Kidney capillary endothelial cell (primary cell): ENCODE measurements at places on chromosomes 16 and 17.

GRCh38 chr17:40309949-40310510 lies 1.1 kb downstream of the RARA start:
- DNase-seq: no peak

DNA sequence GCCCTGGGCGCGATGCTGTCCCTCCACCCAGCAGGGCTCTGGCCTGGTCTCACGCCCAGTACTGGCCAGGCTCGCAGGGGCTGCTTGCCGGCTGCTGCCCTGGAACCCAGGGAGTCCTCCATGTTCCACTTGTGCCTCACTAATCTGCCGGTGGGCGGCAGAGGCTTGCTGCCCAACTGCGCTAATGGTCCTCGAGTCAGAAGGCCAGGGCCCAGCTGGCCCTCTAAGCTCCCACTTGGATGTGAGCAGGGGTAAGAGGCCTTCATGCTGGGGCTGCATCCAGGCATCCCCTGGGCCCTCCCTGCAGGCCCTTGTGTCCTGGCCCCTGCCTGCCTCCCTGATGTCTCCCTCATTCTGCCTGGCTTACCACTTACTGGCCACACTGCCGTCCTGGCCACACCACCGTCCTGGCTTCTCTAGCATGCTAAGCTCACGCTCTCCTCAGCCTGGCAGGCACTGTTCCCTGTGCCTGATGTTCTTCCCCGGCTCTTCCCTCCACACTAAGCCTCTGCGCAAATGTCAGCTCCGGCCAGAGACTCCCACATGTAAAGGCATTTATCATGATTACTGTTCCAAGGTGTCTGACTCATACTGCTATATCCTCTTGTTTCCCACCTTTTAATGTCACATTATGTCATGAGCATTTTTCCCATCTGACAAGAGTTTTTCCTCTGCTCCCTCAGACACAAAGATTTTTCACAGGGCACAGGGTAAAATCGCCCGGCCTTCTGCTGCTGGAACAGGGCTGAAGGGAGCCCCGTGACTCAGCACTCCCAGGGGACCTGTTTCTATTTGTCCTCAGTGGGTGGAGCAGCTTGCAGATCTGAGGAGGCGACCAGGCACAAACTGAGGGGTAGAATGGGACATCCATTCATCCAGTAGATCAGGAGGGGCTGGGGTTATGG lies 15.9 kb downstream of the B9D1 start:
- DNase-seq: peak; percentile 76

- DNase-seq: no peak
Measured at GRCh38 chr16:55014022-55014421, 83.4 kb downstream of the IRX5 start.

DNA sequence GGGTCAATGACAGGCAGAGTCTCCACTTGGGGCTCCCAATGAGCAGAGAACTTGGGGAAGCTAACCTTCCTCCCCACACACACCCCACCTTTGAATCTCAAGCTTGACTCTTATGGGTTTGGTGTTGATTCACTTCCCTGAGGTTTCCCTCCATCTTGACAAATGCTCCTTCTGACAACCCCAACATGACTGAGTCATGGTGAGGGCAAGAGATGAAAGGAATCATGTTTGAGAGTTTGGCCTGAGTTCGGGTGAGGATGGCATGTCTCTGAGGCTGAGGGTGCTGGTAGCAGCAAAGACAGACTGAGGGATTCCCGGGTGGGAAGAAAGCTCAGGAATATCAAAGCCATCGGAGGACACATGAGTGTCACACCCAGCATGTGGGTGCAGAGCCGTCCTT lies 18.7 kb downstream of the KRT9 start:
- no peak for DNase-seq

- no peak for DNase-seq
Measured at GRCh38 chr17:67686241-67686640, 31.5 kb upstream of the NOL11 start.

GRCh38 chr17:17106756-17107155 lies 64.5 kb downstream of the MPRIP start:
- DNase-seq: no peak

DNA sequence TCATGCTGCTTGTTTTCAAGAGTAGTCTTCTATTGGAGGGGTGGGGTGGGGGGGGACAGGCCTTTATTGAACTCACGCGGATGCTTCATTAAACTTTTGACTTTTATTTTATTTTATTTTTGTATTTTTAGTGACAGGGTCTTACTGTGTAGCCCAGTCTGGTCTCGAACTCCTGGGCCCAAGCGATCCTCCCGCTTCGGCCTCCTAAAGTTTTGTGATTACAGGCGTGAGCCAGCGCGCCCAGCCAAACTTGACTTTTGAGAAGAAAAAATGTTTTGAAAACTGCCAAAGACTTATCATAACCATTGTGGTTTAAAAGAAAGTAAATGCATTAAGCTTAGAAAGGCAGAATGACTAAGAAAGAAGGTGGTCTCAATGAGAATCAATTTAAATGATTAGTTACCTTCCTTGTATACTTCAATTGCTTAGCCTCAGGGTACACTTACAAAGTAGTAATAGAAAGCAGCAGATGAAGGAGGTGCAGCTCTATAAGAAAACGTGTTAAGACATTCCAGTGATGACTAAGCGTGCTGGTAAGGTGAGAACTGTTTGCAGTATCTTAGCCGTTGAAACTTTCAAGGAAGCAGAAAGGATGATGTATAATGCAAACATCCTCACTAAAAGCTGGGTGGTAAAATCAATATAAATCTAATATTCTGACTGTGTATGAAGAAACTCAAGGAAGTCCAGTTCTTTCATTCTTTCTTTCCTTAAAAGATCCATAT lies 1.2 kb downstream of the AP2B1 start:
- peak; percentile 30 for DNase-seq

DNA sequence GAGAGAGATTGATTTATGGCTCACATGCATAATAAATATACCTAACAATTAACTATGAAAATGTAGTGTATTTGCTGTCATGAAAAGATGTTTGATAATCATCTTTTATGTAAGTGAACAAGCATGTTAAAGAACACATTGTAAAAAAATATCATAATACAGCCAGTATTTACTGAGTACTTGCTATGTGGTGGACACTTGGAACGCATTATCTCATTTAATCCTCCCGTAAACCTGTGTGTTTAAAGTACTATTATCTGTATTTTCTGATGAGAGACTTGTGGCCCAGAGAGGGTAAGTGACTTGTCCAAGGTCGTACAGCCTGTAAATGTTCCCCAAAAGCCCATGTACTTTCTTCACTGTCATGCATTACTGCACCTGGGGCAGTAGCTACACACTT lies 70.7 kb downstream of the PRKCA start:
- DNase-seq: no peak

GRCh38 chr16:23832882-23833281 lies 2.9 kb upstream of the PRKCB start:
- no peak for DNase-seq

DNA sequence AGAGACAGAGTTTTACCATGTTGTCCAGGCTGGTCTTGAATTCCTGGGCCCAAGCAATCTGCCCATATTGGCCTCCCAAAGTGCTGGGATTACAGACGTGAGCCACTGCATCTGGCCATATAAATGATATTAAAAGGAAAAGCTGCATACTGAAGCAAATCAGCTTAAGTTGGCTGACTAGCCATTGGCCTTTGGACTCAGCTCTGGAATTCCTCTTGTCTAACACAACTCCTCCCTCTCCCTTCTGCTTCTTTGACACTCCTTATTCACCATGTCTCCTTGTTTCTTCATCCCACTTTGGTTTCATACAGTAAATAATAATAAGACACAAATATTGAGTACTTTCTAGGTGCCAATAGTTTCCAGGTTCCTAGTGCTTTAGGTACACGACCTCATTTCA lies 7.5 kb downstream of the KRT12 start:
- DNase-seq: no peak

GRCh38 chr16:28879261-28879840 lies 1.1 kb downstream of the ATP2A1 start:
- no peak for DNase-seq

GRCh38 chr16:70805787-70806186 lies 4.8 kb upstream of the VAC14 start:
- peak; percentile 84 for DNase-seq

DNA sequence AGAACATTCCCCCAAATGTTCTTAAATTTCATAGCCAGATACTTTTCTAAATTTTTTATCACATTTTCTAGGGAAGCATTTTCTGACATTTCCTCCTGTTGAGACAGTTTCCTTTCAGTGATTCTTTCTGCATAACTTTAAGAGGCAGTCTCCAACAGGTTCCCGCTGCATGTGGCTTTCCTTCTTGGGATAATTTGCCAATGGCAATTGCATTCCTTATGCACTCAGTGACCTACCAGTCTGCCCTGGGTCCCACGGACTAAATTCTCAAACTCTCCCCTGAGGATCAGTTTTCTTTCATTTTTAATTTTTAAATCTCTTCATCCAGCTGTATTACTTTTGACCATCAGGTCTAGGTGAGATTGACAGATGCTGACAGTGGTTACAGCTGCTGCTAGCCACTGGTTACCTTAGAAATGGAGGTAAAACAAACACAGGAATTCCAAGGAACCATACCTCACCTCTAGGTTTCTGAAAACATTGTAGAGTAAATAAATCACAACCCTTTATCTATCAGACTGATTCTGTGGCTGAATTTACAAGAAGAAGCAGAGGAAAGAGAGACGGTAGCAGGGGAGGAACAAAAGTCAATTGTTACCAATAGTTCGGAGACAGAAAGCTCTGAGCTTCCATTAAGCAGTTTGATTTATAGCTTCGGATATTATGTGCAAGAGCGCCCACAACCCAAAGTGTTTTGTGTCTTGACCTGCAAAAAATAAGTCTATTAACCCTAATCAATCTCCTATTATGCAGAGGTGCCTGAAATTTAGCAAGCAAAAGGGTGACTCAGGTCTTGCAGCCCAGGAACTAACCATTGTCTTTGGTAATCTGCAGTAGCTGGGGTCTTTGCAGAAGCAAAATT lies 216.0 kb downstream of the PMP22 start:
- no peak for DNase-seq

- DNase-seq: no peak
Measured at GRCh38 chr17:80793421-80793820, 198.2 kb upstream of the CHMP6 start.

DNA sequence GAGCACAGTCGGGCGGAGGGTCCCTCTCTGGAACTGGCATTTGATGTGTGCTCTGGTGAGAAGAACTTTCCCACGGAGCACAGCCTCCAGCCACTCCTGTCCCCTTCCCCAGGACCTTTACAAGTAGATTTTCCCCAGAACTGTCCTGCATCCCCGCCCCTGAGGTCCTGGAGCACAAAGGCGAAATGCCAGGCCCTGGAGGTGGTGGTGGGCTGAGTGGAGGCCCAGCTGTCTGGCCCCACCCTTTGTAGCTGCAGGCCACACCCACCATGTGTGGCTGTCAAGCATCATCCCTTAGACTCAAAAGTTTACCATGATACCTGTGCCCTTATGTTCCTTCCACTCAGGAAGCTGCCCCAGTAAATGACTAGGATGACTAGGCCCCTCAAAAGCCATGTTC lies 37.7 kb downstream of the PLD6 start:
- DNase-seq: no peak

GRCh38 chr17:75231741-75232464 lies 26.4 kb downstream of the NUP85 start:
- DNase-seq: no peak

DNA sequence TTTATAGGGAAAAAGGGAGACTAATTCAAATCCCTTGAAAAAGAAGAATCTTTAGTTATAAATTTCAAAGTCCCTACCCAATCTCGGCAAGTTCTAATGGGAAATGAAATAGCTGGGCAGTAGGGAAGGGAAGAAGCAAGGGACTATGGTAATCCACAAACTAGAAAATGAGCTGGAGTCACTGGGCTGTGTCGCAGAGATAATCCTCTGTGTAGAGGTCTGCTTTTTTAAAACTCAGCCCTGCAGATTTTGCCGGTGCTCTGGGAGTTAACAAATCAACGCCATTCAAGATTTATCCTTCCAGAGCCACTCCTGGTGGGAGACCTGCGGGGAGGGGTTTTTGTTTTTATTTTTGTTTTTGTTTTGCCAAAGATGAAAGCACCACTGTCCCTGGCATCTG lies 20.8 kb downstream of the SNX11 start:
- no peak for DNase-seq

- DNase-seq: peak; percentile 81
Measured at GRCh38 chr17:28710861-28711722, 596 bp downstream of the PROCA1 start.

- DNase-seq: peak; percentile 41
Measured at GRCh38 chr16:30041841-30042240, 10.8 kb upstream of the TLCD3B start.

- no peak for DNase-seq
Measured at GRCh38 chr17:14417336-14417735, 116.5 kb downstream of the HS3ST3B1 start.

DNA sequence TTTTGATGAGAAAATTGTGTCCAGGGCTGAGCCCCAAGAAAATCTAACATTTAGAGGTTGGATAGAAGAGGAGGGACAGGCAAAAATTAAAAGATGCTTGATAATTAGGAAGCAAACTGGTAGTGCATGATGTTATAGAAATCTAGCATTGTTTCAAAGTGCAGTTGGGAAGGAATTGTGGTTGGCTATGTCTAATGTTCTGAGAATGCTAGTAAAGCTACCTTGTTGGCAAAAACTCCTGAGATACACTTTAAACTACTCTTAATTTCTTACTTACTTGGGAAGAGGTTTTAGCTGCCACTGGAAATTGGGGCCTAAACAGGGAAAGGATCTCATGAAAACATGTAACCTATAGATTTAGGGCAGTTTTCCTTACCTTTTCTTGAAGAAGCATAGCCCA lies 48.3 kb downstream of the MAP2K4 start:
- no peak for DNase-seq

DNA sequence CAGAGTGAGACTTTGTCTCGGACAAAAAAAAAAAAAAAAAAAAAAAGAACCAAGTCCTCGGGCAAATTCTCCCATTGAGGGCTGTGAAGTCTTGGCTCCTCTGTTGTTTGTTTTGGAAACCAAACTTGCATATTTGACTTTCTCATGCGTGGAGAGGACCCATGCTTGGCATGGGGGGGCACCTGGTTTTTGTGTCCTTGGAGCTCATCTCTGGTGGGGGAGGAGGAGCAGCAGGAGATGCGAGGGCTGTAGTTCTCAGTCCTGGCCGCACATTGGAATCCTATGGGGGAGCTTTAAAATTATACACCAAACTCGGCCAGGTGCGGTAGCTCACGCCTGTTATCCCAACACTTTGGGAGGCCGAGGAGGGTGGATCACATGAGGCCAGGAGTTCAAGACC lies 74.5 kb downstream of the ABCC6 start:
- no peak for DNase-seq

- peak; percentile 21 for DNase-seq
Measured at GRCh38 chr16:50509521-50510341, 38.5 kb upstream of the NKD1 start.

GRCh38 chr17:17663160-17664063 lies 17.8 kb upstream of the RAI1 start:
- DNase-seq: peak; percentile 88

DNA sequence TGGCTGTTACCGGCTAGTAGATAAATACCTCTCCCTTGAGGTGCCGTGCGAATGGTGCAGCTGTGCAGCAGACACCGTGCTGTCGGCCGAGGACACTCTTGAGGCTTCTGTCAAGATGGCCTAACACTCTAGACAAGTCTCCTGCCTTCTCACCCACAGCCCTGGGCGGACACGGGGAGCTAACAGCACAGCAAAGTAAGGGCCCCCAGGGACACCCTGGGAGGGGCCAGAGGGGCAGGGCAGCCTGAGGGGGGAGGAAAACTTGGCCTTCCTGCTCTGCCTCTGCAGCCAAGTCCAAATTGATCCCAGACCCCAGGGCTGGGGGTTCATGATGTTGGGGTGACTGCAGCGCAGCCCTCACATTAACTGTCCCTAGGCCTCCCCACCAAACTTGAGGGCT lies 210.2 kb downstream of the RPTOR start:
- DNase-seq: no peak

- DNase-seq: no peak
Measured at GRCh38 chr16:66095676-66096075, 270.8 kb upstream of the CDH5 start.

GRCh38 chr16:66525396-66526180 lies 24.3 kb downstream of the TK2 start:
- DNase-seq: no peak
